Adrenal gland (tissue), 19 donors: ENCODE measurements at places on chromosomes 16 and 17. TPM values are rescaled to one million over a fixed set of nuclear protein-coding genes. Genes with fewer than 3 reads are reported as not detected.
A peak's percentile ranks its signal among the peaks of the same experiment; 100 is the strongest.

- H3K4me1 ChIP-seq, result no peaks in the 10 kb centered on the region
- no peaks in the 10 kb centered on the region for H3K36me3 ChIP-seq
- no peak overlapping the region for H3K4me3 ChIP-seq
- no peak overlapping the region for H3K27ac ChIP-seq
- DNase-seq, result no peak
Observed at GRCh38 chr17:31294231-31294630, 2.8 kb downstream of the OMG start.

DNA sequence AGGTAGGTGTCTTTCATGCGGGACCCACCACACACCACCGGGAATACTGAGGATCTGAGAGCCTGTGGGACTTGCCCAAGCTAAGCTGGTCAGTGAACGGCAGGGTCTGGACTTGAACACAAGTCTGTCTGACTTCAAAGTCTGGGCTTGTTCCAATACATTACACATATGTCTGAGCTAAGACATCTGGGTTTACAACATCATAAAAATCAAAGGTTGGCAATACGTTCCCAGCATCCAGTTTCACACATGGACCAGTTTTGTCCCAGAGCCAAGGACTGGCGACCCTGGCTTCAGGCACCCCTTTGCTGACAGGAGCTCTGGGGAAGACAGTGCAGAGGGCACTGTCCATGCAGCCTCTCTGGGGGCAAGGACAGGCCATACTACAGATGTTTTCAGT lies 27.9 kb upstream of the AXIN2 start:
- no peaks in the 10 kb centered on the region for H3K27me3 ChIP-seq
- no peaks in the 10 kb centered on the region for H3K36me3 ChIP-seq
- H3K4me3 ChIP-seq, result no peak overlapping the region

DNA sequence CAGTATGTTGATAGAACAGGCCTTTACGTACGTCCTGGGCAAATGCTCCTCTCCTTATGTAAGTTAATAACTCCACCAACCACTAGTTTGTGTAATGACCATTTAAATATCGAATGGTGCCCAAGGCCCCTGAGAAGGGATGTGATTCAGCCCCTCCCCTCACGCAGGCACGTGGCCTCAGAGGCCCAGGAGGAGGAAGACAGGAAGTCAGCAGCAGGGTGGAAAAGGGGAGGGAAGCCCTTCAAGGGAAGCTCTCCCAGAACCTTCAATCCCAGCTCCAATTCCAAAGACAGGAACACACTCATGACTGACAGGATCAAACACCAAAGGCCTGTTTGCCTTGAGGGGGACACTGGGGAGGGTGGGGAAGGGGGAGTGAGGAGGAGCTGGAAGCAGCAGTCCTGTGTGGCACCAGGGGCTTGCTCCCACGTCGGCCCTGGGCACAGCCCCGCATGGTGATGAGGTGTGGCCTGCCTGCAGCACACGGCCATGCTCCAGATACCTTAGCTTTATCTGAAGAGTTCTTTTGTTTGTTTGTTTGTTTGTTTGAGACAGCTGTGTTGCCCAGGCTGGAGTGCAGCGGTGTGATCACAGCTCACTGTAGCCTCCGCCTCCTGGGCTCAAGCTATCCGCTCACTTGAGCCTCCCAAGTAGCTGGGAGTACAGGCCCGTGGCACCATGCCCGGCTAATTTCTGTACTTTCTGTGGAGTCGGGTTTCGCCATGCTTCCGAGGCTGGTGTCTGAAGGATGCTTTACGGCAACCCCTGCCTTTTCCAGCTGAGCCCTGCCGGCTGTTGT lies 105.0 kb downstream of the ZNF778 start:
- H3K27ac ChIP-seq, result peak overlapping the region; percentile 95
- no peaks in the 10 kb centered on the region for H3K36me3 ChIP-seq
- H3K4me1 ChIP-seq, result peaks cover 59% of the 10 kb centered on the region
- H3K4me3 ChIP-seq, result no peak overlapping the region
- peak; percentile 66 for DNase-seq

- no peak overlapping the region for H3K4me3 ChIP-seq
- H3K27me3 ChIP-seq, result no peaks in the 10 kb centered on the region
- H3K27ac ChIP-seq, result peak overlapping the region; percentile 26
- H3K36me3 ChIP-seq, result peaks cover 71% of the 10 kb centered on the region
- DNase-seq, result peak; percentile 61
Observed at GRCh38 chr17:75228305-75228704, 22.8 kb downstream of the NUP85 start.

Gene PERCC1
- not detected for total RNA-seq

GRCh38 chr16:27839419-27839818 lies 224.1 kb downstream of the GSG1L start:
- H3K27me3 ChIP-seq, result no peaks in the 10 kb centered on the region
- no peak overlapping the region for H3K27ac ChIP-seq
- H3K4me3 ChIP-seq, result no peak overlapping the region

DNA sequence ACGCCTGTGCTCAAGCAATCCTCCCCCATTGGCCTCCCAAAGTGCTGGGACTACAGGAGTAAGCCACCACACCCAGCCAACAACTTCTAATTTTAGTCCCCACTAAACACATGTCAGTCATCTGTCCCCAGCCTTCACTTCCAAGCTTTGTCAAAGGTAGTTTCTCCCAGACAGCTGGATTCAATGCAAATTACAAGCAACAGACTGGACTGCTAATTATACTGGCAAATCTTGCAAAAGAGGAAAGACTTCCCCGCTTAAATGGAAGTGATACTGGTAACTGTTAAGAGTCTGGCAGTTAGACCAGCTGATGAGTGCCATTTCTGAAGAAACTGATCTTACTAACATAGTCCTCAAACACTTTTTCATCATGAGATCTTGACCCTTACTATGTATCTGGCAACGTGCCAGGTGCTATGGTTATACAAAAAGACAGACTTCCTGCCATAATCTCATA lies 8.2 kb upstream of the GGA2 start:
- no peak for DNase-seq
- peaks cover 18% of the 10 kb centered on the region for H3K36me3 ChIP-seq
- H3K4me3 ChIP-seq, result no peak overlapping the region
- H3K27ac ChIP-seq, result no peak overlapping the region

GRCh38 chr17:61305024-61305423 lies 94.6 kb upstream of the TBX2 start:
- H3K4me1 ChIP-seq, result peaks cover 4% of the 10 kb centered on the region
- H3K27ac ChIP-seq, result no peak overlapping the region
- no peaks in the 10 kb centered on the region for H3K27me3 ChIP-seq
- no peaks in the 10 kb centered on the region for H3K36me3 ChIP-seq
- no peak overlapping the region for H3K4me3 ChIP-seq

Gene SULT1A1
- 278 TPM for total RNA-seq

DNA sequence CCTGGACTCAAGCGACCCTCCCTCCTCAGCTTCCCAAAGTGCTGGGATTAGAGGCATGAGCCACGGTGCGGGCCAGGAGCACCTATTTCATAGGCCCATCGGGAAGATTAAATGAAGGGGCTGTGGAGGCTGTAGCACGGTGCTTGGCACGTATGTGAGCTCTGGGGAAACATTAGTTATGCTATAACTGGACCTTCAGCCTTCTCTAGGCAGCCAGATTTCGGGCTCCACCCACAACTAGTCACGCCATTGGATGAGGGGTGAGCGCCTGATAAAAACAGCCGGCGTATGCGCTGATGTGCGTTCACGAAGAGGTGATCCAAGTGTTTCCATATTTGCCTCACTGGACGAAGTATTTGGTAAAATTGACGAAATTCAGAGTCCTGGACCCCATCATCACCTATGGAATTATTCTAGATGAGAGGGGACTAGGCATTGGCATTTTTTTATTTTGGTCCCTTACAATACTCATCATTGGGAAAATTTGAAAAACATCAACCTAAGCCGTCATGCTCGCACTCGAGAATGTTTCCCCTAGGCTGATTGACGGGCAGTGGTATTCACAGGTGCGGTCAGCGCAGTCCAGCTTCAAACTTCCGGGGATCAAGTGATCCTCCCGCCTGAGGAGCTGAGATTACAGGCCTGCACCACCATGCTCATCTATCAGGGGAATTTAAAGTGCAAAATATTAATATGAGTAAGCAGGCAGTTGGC lies 1.8 kb upstream of the ANKRD11 start:
- no peak overlapping the region for H3K27ac ChIP-seq
- H3K27me3 ChIP-seq, result no peaks in the 10 kb centered on the region
- peak overlapping the region; percentile 46 for H3K4me3 ChIP-seq
- peaks cover 14% of the 10 kb centered on the region for H3K4me1 ChIP-seq
- no peak for DNase-seq
- H3K36me3 ChIP-seq, result no peaks in the 10 kb centered on the region

DNA sequence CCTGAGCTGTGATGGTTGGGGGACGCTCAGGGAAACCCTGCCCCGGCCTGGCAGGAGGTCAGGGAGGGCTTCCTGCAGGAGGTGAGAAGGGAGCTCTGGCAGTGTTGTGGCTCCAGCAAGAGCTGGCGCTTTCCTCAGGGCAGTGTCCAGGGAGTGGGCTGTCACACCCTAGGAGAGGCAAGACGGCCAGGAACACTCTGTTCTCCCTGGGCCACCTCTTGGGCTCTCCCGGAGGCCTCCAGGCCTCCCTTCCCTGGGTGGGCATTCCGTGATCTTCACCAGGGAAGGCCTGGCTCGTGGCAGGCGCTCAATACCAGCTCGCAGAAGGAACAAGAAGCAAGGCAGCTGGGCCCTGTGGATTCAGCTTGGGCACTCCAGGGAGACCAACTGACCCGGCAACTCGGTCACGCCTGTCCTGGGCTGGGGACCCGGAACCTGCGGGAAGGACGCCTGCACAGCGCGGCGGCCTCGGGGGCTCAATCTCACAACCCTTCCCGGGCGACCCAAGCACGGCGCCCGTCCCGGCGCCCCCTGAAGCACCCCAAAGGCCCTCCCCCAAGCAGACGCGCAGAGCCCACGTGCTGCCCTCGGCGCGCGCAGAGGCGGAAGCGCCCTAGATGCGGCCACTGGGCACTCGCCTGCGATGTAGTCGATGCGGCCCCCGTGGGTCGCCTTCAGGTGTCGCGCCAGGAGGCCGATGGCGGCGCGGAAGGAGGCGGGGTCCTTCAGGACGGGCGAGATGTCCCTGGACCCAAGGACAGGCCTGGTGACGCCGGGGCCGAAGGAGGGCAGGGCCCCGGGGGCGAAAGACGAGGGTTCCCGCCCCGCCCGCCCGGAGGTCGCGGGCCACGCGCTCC lies 588 bp downstream of the APRT start:
- no peaks in the 10 kb centered on the region for H3K36me3 ChIP-seq
- H3K27ac ChIP-seq, result peak overlapping the region; percentile 91
- no peaks in the 10 kb centered on the region for H3K27me3 ChIP-seq
- DNase-seq, result peak; percentile 84
- peaks cover 29% of the 10 kb centered on the region for H3K4me1 ChIP-seq

DNA sequence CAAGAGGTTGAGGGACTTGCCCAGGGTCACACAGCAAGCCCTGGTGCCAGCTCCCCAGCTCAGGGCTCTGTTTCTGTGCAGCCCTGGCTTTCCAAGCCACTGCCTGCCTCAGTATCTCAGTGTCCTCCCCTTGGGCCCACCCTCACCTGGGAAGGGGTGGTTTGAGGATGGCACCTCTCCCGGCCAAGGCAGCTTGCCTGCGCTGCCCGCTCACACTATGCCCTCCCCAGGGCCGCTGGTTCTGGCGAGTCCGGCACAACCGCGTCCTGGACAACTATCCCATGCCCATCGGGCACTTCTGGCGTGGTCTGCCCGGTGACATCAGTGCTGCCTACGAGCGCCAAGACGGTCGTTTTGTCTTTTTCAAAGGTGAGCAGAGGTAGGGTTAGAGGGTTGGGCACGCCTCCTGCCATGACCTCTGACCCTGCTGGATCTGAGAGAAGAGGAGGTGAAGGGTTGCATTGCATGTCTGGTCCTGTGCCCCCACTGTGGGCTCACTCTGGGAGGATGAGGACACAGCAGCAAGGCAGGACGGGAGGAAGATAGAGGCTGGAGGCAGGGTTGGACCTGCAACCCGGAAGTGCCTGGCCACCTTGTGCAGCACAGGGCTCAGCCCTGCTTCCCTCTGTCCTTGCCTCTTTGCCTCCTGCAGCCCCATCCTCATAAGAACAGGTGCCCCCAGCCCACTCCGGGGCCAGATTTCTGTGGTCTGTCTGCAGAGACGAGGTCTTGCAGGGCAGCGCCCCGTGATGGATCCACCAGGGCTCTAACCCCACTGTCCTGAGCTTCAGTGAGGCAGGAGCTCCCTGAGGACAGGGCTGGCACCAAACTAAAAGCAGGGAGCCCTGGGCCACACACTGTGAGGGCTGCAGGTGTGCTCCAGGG lies 16.7 kb downstream of the MMP15 start:
- no peaks in the 10 kb centered on the region for H3K4me1 ChIP-seq
- no peak for DNase-seq
- no peaks in the 10 kb centered on the region for H3K27me3 ChIP-seq
- H3K27ac ChIP-seq, result no peak overlapping the region
- no peak overlapping the region for H3K4me3 ChIP-seq
- H3K36me3 ChIP-seq, result peaks cover 3% of the 10 kb centered on the region

Gene TPPP3
- 1.1 TPM for total RNA-seq

GRCh38 chr17:76267051-76267576 lies 2.0 kb downstream of the UBALD2 start:
- H3K27ac ChIP-seq, result no peak overlapping the region
- no peak overlapping the region for H3K4me3 ChIP-seq
- no peaks in the 10 kb centered on the region for H3K36me3 ChIP-seq
- H3K27me3 ChIP-seq, result no peaks in the 10 kb centered on the region
- DNase-seq, result no peak

- no peak overlapping the region for H3K4me3 ChIP-seq
- DNase-seq, result no peak
- H3K4me1 ChIP-seq, result peaks cover 18% of the 10 kb centered on the region
- no peaks in the 10 kb centered on the region for H3K27me3 ChIP-seq
Observed at GRCh38 chr16:75023009-75023408, 24.2 kb downstream of the ZNRF1 start.

GRCh38 chr16:86818671-86819532 lies 240.6 kb downstream of the FOXL1 start:
- no peaks in the 10 kb centered on the region for H3K4me1 ChIP-seq
- no peak overlapping the region for H3K4me3 ChIP-seq
- DNase-seq, result no peak
- H3K27me3 ChIP-seq, result no peaks in the 10 kb centered on the region
- H3K27ac ChIP-seq, result no peak overlapping the region
- H3K36me3 ChIP-seq, result no peaks in the 10 kb centered on the region

Gene MYCBPAP
- total RNA-seq, result 2.7 TPM

Gene PIPOX
- 0.67 TPM for total RNA-seq

DNA sequence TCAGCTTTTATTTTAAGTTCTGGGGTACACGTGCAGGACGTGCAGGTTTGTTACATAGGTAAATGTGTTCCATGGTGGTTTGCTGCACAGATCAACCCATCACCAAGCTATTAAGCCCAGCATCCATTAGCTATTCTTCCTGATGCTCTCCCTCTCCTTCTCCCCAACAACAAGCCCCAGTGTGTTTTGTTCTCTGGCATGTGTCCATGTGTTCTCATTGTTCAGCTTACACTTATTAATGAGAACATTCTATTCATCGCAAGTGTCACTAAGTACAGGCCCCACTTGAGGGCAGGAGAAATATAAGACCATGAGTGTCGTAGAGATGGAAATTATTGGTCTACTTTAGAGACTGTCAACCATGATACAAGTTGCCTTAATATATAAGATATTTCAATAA lies 615.1 kb downstream of the CDH8 start:
- H3K27ac ChIP-seq, result no peak overlapping the region
- no peak overlapping the region for H3K4me3 ChIP-seq
- H3K27me3 ChIP-seq, result no peaks in the 10 kb centered on the region
- no peak for DNase-seq
